CD8-positive, alpha-beta T cell (primary cell): ENCODE measurements at places on chromosomes 7 and 10.

GRCh38 chr10:86753051-86753450, 3.4 kb upstream of the BMPR1A start:
- DNase-seq, result no peak

- DNase-seq, result no peak
Measured at GRCh38 chr7:122867471-122867980, 18.7 kb downstream of the CADPS2 start.

DNA sequence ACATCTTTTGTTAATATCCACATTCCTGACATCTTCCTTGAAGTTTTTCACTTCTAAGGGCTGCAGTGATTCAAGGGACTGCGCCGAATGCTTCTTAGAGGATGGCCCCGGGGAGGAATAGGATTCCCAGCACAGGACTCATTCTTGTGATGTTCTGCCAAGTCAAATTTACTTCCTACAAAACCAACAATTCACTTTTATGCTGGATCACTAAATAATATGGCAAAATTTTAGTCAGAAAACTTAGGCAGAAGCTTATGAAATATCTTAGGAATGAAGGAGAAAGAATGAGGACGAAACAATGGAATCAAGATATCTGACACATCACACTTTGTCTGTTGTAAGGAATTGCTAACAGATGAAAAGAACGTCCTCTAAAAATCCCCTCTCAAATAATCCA, 151.5 kb downstream of the JAZF1 start:
- DNase-seq, result no peak

DNA sequence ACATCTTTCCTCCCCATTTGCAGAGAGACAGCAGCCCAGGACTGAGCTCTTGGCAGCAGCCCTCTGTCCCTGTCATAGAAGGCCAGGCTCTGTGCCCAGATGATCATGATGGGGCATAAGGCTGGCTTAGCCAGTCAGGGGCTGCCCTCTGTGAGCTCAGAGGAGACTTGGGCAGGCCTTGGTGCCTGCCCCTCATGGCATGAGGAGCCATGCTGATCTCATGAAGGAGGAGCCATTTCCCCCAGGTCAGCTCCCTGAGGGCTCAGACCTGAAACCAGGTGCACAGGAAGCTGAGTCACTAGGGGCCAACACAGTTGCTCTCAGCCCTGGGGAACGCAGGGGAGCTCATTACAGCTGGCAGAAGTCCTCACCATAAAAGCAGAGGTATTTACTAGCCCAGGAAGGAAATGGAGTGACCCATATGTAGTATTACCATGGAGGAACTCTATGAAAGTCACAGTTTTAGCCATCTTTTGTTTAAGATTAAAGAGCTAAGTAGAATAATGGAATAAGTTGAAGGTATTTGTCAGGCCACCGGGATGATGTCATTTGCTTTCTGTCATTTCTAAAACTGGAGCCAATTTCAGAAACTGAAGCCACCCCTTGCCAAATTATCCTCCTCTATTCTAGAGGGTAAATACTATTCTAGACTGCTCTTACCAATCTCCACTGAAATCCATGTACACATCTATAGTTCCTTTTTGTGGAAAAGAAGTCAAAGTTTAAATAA, 362.4 kb upstream of the ZNF32 start:
- no peak for DNase-seq

- DNase-seq, result no peak
Measured at GRCh38 chr7:1892011-1892965, 222.2 kb downstream of the ELFN1 start.

DNA sequence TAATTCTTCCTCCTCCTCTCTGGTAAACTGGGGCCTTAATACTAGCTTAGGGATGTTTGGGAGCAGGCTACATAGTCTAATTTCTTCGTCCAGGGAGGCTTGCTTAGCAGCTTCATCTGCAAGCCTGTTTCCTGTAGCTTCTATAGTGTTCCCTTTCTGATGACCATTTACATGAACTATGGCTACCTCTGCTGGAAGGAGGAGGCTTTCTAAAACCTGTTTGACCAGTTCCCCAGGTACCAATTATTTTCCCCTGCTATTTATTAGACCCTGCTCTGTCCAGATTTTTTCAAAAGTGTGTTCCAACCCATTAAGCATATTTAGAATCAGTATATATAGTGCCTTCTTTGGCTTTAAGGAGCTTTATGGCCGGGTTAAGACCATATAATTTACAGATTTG, 38.8 kb upstream of the DNAH11 start:
- DNase-seq, result no peak

- DNase-seq, result peak; percentile 87
Measured at GRCh38 chr7:1473864-1474512, 14.7 kb upstream of the MICALL2 start.

- DNase-seq, result no peak
Measured at GRCh38 chr7:76074972-76075370, 27.1 kb downstream of the MDH2 start.

DNA sequence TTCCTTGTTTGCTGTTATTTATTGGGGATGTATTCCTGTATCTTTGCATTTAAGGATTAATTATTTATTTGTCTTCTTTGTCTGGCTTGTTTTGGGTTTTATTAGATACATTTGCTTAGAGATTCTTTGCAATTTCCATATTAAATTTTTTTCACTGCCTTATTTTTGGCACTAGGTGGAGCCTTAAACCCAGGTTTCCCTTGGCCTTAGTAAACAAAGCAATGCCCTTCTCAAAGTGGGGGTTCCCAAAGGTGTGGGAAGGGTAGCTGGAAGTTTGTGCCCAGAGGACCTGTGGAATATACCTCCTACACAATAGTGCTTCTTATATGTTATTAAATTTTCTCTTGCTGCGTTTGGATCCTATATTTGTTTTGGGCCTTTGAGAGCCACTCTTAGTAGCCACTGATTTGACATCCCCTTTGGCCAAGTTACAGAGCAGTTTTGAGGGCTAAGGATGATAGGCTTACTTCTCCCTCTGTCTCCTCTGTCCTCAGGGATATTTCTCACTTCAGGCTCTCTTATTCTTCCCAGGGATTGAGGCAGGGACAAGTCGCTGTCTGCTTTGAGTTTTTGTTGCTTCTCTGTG, 162.3 kb downstream of the ITGB1 start:
- peak; percentile 53 for DNase-seq

- DNase-seq, result no peak
Measured at GRCh38 chr10:46097576-46098317, 51.7 kb upstream of the MSMB start.

- DNase-seq, result no peak
Measured at GRCh38 chr10:12448340-12448728, 99.0 kb downstream of the CAMK1D start.

DNA sequence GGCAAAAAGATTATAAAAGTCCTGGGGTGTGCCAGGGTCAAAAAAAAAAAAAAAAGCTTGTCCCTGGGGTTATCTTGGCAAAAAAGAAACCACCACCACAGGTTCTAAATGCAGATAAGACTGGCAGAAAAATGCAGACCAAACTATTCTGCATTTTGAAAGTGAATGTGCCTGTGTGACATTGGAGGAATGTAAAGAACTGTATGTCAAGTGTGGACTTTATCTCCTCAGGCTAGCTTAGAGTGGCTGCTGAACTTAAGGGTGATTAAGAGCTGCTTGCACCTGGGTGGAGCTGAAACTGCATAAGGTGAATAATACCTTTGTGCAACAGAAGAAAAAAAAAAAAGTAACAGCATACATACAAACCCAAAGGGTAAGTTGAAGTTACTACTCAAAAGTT, 1.3 kb upstream of the NAPEPLD start:
- no peak for DNase-seq

DNA sequence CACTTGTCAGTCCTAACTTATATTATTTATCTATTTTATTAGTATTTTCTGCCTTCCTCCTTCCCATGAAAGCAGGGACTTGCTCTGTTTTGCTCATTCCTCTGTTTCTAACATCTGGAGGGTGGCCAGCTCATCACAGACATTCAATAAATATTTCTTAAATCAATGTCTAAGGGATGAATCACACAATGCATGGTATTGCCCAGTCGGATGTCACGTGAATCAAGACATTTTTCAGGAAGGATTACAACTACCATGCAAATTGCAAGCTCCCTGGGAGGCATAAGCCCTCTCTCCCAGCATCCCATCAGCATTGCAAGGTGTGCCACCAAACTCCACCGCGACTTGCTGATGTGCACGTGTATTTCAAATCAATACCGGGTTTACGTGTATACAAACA, 146.6 kb upstream of the RNF32 start:
- DNase-seq, result no peak

DNA sequence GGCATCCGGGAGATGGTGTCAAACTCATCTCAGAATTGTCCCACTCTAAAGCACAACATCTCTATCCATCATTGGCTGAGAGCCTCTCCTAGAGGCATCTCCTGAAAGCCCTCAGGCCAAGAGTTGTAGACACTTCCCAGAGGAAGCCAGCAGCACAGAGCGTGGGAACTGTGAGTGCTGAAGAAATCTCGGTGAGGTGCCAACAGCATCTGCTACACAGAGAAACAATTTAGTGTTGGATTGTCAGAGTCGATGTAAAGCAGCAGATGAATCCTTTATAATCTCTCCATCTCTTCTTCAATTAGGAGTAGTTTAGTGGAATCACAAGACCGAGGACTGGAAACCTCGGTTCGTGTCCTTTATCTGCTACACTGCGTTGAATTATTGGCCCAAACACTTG, 172.2 kb downstream of the C7orf25 start:
- no peak for DNase-seq

DNA sequence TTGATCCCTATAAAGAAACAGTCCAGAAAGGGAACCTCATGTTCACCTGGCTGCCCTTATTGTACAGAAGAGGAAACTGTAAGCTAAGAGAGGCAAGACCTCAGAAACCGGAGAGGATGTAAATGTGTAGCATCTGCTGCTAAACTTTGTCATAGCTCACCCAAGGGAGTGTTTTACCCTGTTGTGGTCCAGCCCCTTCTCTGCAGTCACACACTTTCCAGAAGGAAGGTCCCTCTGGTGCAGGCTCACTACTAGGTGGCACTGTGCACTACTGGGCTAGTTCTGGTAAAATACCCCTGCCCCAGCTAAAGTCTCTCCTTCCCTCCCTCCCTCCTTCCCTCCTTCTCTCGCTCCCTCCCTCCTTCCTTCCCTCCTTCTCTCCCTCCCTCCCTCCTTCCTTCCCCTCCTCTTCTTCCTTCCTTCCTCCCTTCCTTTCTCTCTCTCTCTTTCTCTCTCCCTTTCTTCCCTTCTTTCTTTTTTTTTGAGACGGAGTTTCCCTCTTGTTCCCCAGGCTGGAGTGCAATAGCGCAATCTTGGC, 42.5 kb upstream of the LCOR start:
- no peak for DNase-seq

- DNase-seq, result no peak
Measured at GRCh38 chr10:91576096-91576545, 56.8 kb downstream of the PPP1R3C start.

DNA sequence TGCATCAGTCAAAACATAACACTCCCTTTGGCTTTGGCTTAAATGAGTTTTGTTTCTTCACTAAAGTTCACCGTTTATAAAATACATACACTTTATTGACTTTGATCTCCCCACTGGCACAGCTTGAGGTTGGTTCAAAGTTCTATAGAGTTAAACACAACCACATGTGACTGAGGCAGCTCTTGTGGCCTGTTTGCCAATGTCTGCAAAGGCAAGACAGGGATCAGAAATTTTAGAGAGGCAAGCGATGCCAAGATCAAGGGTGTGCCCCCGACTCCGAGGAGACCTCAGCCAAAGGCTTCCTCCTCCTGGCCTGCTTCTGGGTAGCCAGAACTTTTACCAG, 129.8 kb upstream of the JCAD start:
- DNase-seq, result no peak
